Fibroblast of skin of right biceps (primary cell): ENCODE measurements at places on chromosomes 2 and 18.
A peak's percentile ranks its signal among the peaks of the same experiment; 100 is the strongest.

DNA sequence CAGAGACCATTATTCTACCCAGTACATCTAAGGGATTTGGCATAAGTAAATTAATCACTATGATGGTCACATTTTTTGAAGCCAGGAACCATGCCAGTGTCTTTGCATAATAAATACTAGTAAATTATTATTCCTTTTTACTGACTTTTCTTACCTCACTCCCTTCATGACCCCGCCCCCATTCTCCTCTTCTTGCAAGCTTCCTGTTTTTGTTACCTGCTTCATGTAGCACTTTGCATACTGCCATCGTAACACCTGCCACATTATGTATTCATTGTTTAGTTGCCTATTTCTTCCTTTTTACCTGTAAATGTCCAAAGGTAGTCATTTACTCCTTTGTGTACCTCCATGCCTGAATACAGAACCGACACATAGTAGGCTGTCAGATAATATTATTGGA lies 309.5 kb downstream of the KIAA1328 start:
- DNase-seq, result no peak

GRCh38 chr18:74831571-74832250 lies 234.0 kb downstream of the ZNF407 start:
- DNase-seq, result peak; percentile 31

DNA sequence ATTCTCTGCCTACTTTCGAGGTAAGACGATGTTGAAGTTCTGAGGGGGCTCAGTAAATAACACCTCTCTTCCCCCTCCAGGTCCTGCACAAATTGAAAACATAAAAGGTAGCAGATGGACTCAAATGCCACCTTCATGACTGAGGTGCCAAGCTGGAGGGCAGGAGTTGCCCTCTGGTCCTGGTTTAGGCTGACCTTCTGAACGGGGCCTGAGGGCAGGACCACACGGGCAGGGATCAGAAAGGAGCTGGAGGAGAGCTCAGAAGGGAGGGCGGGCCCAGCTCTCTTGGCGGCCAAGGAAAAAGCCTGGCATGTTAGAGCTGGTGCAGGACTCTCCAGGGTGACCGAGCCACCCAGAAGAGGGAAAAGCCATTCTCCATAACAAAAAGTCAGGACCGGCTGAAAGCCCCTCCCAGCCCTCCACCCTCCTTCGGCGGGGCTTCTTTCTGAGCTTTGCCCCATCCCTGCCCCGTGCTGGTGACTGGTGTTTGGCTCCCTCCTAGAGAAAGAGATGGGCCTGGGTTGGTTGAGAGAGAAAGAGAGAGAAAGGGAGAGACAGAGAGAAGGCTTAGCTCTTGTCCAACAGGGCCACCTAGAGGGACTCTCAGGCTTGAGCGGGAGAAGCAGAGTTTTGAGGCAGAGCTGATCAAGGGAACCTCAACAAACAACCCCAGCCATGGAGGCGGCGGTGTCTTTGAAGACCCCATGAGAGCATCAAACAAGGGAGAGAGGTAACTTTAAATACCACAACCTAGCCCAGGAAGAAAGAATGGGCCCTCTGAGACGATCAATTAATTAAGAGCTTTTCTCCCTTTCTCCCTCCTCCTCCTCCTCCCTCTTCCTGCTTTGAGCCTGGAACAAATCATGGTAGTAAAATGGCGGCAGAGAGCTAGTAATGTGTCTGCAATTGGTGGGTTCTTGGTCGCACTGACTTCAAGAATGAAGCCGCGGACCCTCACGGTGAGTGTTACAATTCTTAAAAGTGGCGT lies 50.8 kb downstream of the WIPF1 start:
- peak; percentile 38 for DNase-seq

- DNase-seq, result no peak
Observed at GRCh38 chr2:54714996-54715395, 8.5 kb upstream of the EML6 start.

- peak; percentile 62 for DNase-seq
Observed at GRCh38 chr2:20577495-20578235, 73.2 kb downstream of the HS1BP3 start.

- peak; percentile 84 for DNase-seq
Observed at GRCh38 chr2:17615728-17616351, 75.3 kb downstream of the VSNL1 start.

DNA sequence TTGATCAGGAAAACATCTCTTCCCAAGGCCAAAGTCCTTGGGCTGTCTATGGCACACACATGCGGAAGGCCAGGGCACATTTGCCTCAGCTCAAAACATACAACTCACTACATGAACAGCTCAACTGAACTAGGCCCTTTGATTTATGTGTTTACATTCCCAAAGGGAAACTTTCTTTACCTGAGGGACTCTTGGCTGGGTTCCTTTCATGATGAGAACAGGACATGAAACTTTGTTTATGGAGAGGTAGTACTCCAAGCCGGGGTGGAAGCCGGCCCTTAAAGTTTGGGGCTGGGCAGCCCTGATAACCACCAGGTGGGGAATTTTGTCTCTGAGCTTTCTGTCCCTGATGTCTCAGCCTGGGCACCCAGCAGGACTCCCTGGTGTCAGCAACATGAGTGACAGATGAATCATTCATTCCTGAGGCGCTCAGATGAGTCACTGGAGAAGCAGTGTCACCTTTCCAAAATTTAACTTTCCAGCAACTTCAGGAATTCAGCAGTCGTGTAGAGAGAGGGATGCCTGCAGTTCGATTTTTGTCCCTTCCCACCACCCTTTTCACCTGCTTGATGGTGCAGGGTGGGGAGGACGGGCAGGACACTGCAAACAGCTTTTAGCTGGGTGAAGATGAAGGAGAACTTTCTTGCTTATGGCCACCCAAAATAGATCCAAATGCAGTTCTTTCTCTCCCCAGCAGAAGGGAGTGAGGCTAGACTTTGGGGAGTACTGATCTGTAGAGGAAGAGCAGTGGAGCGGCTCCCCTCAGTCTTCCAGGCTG lies 331.6 kb downstream of the DYSF start:
- peak; percentile 84 for DNase-seq

- no peak for DNase-seq
Observed at GRCh38 chr2:105509269-105510086, 110.6 kb upstream of the FHL2 start.

DNA sequence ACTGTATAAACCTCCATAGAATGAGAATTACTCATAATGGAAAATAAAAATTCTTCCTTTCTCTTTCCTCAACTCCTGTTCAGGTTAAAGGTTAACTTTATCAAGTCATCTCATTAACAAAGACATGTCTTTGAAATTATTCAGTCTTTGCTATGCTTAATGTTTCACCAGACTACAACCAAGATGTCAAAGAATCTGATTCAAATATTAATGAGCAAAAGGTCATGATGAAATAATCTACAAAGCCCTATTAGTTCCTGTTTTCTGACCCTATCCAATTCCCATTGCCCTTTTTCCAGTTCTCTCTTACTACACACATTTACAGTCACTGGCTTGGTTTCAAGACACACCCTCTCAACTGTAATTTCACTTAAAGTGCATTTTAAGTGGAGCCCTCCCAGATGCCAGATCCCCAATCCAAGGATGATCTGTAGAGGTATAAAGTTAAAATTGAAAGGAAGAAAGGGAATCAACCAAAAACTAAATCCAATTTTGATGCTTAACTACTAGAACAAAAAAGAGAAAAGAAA lies 246.9 kb upstream of the CYP26B1 start:
- DNase-seq, result no peak

DNA sequence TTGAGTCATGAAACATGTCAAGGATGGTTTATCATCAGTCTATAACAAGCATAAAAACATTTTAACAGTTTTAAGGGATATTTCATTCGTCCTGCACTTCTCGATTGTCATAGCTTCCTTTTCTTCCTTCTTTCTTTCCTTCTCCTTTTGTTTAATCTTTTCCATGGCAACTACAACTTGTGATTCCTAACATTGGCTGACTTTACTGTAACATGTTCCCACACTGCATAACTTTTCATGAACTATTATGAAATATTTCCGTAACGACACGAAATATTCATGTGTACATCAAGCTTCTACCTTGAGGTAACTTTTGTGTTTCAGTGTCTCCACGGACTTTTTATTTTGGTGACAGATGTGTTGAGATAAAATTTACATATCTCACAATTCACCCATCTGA lies 134.4 kb downstream of the ACTR3 start:
- DNase-seq, result no peak

DNA sequence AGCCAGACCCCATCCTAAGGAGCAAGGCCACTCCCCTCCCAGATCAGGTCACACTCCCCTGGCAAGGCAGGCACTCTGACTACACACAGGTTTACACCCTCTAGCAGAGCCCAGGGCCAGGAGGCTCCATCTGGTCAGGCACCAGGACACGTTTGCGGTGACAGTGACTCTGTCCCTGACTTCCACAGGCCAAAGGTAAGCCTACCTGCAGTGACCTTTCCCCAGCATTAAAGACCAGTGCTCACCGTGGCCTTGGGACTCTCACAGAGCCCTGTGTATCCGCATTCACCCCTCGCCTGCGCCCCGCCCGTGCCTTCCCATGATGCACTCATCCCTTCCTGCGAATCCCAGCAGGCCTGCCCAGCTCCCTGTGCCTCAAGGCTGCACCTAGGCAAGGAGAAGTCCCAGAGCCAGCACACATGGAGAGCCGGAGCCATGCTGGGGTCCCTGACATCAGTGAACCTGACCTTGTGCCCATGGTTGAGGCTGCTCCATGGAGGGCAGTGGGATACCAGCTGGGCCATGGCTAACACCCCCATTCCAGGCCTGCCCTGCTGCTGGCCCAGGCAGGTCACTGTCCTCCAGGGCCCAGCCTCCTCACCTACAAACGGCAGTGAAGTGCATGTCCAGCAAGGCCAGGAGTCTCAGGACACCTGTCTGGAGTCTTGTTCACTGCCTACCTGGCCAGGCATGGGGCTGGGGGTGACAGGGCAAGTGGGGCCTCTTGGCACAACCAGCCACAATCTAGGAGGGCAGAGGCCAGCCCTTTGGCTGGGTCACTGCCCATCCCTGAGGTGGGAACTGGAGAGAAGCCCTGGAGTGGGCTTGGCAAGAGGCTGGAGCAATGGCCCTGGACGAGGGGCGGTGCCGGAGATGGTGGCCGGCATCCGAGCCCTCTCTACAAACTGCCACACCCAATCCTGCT lies 3.0 kb downstream of the NEURL3 start:
- no peak for DNase-seq

DNA sequence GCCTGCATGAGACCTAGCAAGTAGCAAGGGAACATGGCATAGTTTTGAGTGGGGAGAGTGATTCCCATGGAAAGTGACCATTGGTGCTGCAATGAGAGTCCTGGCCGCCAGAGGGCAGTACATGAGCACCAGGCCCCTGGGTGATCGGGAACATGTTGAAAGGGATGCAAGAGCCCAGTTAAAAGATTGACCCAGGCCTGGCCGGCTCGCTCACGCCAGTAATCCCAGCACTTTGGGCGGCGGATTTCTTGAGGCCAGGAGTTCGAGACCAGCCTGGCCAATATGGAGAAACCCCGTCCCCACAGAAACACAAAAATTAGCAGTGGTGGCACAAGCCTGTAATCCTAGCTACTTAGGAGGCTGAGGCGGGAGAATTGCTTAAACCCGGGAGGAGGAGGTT lies 22.2 kb downstream of the FAP start:
- peak; percentile 58 for DNase-seq

DNA sequence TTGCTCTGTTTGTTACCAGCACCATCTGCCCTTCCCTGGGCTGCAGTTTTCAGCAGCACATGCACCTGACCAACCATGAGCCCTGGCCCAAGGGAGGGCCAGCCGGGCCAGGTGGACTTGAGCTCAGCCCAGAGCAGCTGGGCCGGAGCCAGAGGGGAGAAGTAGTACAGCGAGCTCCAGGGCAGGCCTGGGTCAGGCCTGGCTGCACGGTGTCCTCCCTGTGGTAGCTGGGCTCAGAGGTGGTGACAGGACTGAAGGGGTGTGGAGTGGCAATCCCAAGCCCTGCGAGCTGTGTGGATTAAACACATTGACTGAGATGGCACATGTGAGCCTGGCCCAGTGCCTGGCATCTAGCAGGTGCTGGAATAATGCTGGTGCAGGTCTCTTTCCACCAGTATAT lies 222.2 kb downstream of the GLI2 start:
- DNase-seq, result no peak

DNA sequence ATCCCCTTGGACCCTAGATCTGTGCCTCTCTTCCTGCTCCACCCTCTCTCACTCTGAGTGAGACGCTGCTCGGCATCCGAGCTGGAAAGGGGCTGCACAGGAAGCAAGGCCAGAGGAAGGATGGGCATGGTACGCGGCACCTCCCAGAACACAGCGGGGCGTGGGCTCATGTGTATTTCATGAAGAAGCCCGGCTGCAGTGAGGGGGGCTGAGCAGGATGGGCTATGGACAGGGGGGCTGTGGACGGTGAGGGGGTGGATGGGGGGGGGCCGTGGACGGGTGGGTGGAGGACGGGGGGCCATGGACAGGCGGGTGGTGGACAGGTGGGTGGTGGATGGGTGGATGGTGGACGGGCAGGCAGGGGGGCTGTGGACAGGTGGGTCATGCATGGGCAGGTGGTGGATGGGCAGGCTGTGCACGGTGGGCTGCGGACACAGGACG lies 28.5 kb downstream of the SLC66A2 start:
- no peak for DNase-seq

GRCh38 chr2:215775106-215775505 lies 238.2 kb downstream of the MREG start:
- DNase-seq, result no peak

- no peak for DNase-seq
Observed at GRCh38 chr2:464562-465309, 176.8 kb upstream of the ALKAL2 start.
